ENCODE measurements at places on chromosomes 5 and 9.
A peak's percentile ranks its signal among the peaks of the same experiment; 100 is the strongest.

- no peak for DNase-seq
These were observed 23.1 kb upstream of the CFAP157 start for GRCh38 chr9:127683723-127684122.

DNA sequence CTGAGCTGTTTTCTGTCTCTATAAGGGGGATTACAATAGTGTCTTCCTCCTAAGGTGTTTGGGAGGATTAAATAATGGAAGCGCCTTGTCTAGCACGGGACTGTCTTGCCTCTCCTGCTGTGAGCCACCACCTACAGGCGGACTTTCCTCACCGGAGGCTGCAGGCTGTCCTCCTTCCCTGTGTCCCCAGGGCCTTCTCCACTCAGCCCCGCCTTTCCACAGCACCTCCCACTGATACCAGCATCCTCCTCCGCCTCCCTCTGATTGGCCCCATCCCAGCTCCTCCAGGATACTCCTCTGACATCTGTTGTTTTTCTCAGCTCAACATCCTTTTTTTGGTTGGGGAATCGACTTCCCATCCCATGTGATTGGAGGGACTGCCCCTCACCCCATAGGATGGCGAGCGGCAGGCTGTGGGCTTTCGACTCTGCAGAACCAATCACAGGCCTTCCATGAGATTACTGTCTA lies 851 bp upstream of the ZDHHC12 start:
- DNase-seq, result peak; percentile 30

DNA sequence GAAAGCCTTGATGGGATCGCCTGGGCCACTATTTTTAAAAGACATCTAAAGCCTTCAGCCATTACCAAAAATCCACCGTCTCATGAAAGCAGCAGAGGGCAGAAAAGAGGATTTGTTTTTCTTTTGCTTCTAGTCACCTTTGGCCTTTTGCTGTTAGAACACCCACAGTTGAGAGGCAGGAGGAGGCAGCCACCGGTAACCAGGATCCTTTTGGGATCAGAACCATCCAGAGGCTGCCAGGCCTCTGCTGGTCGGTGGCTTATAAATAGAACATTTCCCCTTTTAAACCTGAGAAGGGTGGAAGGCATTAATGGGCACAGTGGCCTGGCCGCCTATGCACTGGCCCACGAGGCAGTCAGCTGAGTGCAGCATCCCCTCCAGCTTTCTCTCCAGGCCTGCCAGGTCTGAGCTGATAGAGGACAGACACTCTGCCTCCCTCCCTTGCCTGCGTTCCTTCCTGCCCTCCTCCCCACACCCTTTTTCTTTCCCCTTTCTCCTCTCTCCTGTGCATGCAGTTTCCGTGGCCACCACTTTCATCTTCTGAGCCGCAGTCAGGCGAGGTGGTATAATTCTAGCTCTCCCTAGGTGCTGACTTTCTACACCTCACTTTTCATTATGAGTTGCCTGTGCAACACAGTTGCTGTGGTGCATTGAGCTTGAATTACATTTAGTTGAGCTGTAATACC lies 253.4 kb downstream of the ARHGAP26 start:
- DNase-seq, result peak; percentile 20

- DNase-seq, result no peak
These were observed 4.9 kb upstream of the OXCT1 start for GRCh38 chr5:41875121-41875520.
